ENCODE measurements at places on chromosomes 7 and 10.

GRCh38 chr7:151608031-151608551 is 88.4 kb upstream of the RHEB start:
- no peak for DNase-seq

- no peak for DNase-seq
These were observed 104.7 kb downstream of the SEPTIN7 start for GRCh38 chr7:35905555-35905954.

DNA sequence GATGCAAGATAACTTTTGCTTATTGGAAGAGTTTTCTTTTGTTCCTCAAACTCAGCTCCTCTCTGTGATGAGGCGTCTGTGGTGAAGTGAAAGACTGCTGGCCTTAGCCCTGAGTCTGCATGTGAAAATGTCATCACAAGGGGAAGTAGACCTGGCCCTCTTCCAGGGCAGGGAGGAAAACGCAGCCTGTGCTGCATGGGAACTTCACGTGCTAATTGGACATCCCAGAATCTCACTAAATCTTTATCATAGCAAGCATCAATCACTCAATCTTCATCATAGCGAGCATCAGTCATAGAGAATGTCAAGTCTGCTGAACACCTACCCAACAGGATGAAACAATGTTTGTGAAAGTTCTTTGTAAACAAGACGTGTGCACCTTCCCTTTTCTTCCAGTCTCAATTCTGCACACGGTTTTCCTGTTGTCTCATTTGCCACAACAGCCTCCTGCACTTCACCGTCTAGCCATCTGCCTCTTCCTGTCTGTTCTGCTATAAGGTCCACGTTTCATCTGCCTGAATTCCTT is 314.6 kb downstream of the FRMD4A start:
- DNase-seq: no peak

DNA sequence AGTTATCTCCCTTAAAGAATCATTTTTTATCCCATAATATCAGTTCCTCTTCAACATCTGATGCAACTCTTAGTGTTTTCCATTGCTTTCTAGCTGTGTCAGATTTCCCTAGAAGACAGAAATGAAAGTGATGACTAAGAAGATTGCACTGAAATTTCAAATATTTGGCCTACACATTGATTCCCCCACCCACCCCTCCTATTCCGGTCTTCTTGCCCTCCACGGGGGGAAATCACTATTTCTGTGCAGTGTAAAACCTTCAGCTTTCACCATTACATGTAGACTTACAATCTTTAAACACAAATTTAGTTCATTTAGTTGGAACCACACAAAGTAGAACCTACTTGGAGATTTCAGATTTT is 63.7 kb upstream of the IL6 start:
- no peak for DNase-seq

DNA sequence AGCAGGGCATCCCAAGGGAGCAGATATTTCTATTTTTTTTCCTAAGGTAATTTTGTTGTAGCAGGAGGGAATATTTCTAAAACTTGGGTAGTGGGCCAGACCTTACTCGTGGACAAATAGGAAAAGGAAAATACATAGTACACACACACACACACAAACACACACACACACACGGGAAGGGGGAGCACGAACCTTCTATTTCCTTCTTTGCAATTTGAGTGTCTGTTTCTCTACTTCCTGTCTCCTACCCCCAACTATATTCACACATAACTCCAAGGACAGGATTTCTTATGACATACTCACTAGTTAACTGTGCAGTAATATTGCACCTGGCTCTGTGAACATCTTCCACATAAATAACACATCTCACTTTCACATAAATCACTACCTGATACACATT is 4.4 kb downstream of the LDB1 start:
- DNase-seq: no peak

GRCh38 chr7:98735801-98736200 is 118.7 kb downstream of the NPTX2 start:
- no peak for DNase-seq

GRCh38 chr10:114925587-114926586 is 12.1 kb upstream of the TRUB1 start:
- no peak for DNase-seq

GRCh38 chr10:23157691-23158369 is 34.3 kb upstream of the PTF1A start:
- DNase-seq: no peak

DNA sequence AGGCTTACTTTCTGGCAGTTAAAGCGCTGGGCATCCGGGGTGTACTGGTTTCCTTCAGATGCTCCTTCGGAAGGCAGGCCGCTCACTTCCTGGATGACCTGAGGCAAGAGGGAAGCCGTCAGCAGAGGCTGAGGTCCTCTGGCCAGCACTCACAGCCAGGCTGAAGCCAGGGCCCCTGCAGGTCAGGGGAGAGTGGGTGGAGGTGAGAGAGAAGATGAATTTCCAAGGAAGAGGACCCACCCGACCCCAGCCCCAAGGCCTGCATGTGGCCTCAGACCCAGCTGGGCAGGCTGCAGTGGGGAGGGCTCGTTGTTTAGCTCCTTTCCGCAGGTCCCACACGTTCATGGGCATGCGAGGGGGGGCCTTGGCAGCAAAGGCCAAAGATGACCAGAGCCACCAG is 71.3 kb downstream of the VWA2 start:
- DNase-seq: no peak

- no peak for DNase-seq
These were observed 44.2 kb downstream of the BPGM start for GRCh38 chr7:134690614-134691504.

GRCh38 chr10:17425584-17426262 is 28.7 kb downstream of the ST8SIA6 start:
- no peak for DNase-seq

GRCh38 chr7:44580945-44581878 is 819 bp downstream of the TMED4 start:
- DNase-seq: peak; percentile 33

- no peak for DNase-seq
These were observed 126.2 kb upstream of the ZNF92 start for GRCh38 chr7:65247491-65247890.

DNA sequence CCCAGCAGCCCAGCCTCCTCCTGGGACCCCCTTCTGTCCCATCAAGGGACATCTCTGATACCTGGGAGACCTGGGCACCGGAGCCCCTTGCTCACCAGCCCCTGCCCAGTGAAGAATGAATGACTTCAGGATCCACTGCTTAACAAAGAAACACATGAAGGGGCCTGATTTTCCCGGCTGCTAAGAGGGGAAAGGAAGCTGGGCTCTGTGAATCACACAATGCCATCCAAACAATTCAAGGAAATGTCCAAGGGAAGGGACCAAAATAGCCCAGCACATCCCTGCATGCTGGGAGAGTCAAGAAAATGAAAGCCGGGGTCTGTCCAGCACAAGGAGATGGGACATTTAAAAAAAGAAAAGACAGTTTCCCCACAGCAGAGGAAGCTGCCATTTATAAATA is 128.7 kb upstream of the JCAD start:
- no peak for DNase-seq

GRCh38 chr10:113301342-113301984 is 251.4 kb upstream of the HABP2 start:
- no peak for DNase-seq

- DNase-seq: no peak
These were observed 30.2 kb downstream of the ALOX5 start for GRCh38 chr10:45404087-45404769.

- DNase-seq: no peak
These were observed 24.8 kb upstream of the ZNF800 start for GRCh38 chr7:127417346-127417745.

DNA sequence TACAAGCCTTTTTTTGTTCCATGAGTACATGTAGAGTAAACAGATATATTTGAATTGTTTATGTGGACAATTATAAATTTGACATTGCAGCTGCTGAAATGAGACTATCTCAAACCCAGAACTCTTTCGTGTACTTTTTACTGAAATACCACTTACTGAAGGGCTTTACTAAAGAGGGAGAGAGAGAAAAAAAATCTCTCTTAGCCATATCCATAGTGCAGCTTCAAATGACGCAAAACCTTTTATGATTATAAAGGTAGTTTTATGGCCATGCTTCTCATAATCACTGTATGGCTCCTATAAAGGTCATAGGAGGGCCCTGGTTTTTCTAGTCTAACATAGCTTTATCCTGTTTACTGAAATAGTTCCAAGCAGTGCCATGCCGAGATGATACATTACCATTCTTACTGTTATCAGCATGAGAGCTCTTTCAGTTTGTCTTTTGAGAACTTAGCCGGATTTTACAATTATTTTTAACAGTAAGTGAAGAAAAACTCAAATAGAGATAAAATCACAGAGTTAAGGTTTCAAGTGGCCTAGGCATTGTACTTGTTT is 35.1 kb downstream of the KCND2 start:
- DNase-seq: no peak

- peak; percentile 70 for DNase-seq
These were observed 3.9 kb downstream of the NFKB2 start for GRCh38 chr10:102399217-102400021.

GRCh38 chr10:118832241-118832651 is 77.5 kb upstream of the CACUL1 start:
- no peak for DNase-seq

DNA sequence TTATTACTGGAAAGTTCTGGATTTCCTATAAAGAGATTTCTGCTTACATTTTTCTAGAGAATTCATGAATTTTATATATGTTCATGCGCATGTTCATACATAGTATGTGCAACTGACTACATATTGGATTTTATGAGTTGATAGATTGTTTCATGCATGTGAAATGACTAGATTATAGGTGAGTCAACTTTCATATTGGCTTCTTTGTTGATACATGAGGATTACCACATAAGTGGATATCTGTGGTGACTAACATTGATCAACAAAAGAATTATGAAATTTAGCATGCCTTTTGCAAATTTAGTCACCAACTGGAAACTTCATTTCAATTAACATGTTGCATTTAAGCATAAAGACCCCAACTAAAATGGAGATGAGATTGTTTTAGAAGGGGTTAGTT is 99.0 kb downstream of the GNAT3 start:
- no peak for DNase-seq

GRCh38 chr10:102401735-102402511 is 6.4 kb downstream of the NFKB2 start:
- no peak for DNase-seq

- DNase-seq: no peak
These were observed 4.3 kb downstream of the AOC1 start for GRCh38 chr7:150856303-150857275.

DNA sequence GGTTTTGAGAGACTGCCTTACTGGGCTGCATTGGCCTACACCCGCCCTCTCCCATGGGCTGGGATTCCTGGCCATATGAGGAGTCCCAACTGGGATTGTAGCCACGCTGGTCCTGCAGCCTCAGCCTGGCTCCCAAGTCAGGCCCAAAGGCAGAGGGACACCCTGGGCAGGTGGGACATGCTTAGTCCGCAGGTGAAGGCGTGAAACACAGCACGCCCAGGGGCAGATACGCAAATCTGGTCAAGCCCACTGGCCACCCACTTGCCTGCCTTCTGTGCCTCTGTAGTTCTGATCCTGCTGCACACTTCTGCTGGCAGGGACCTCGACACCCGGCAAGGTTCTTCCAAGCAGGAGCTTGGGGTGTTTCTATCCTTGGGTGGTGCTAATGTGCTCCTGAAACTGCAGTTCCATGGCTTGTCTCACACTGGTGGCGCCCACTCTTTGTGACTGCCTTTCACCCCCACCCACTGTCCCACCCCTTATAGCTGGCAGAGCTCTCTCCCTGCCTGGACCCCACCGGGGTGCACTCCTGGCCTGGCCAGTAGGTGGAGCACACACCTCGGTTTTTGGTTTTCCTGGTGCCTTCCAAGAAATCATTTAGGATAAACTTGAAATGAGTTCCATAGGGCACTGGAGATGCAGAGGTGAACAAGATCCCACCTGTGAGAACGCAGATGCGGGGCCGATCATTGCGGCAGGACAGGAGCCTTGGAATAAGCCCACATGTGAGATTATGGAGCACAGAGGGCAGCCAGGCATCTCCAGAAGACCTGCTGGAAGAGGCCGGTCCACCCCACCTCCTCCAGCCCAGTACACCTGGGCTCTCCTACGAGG is 47.9 kb downstream of the MKI67 start:
- DNase-seq: no peak

GRCh38 chr7:127937066-127937680 is 94.1 kb downstream of the LRRC4 start:
- no peak for DNase-seq

- no peak for DNase-seq
These were observed 94.5 kb downstream of the MMRN2 start for GRCh38 chr10:86862786-86863483.

- DNase-seq: no peak
These were observed 19.4 kb downstream of the OGDH start for GRCh38 chr7:44625526-44626471.

DNA sequence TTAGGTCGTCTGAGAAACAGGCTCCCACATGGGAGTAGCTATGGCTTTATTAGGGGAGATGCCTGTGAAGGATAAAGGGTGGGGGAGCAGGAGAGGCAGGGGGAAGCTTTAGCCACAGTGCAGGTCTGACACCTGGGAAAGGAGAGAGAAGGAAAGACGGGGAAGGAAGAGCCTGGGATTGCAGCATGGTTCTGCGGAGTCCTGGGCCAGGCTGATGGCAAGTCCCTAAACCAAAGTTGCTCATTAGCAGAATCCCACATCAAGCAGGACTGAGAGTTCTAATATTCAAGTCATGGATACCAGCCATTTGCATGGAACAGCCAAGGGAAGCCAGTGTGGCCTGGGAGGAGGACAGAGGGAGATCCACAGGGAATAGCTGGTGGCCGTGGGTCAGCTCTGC is 414.8 kb downstream of the RPS24 start:
- no peak for DNase-seq

DNA sequence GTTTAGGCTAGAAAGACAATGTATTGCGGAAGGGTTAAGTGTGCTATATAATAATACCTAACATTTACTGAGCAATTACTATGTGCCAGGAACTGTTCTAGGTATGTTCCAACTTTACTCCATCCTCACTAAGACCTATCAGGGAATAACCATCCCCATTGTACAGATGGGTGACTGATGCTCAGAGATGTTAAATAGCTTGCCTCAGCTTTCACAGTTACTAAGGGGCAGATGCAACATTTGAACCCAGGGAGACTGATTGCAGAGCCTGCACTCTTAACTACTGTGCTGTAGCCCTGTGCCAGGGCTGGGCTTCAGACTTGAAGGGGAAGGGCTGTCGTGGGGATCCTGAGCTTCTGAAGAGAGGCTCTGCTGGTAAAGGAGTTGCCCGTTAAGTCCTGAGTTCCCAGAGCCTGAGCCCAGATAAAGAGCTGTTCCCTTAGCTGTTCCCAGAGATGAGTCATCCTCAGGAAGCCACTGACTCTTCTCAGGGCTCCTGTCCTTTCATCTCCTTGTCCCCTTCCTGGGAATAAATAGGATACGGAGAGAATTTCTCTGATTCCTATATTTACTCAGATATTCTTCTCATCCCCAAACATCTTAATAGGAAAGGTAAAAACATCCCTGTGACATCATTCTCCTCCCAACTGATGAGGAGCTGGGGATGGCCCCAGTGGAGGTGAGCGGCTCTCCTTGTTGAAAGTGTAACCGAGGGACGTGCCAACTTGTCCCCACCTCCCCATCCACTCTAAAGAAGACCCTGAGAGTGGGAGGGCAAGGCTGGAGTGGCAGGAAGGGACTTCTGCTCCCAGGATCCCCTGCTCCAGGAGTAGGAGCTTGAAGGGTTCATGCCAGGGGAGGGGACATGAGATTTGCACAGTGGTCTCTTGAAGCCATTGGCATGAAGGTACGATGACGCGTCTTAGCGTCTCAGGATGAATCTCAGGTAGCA is 28.0 kb upstream of the HABP2 start:
- DNase-seq: no peak
